Neural crest cell (in vitro differentiated cells): ENCODE measurements at places on chromosomes 6 and 20. TPM values are rescaled to one million over a fixed set of nuclear protein-coding genes. Genes with fewer than 3 reads are reported as not detected.

DNA sequence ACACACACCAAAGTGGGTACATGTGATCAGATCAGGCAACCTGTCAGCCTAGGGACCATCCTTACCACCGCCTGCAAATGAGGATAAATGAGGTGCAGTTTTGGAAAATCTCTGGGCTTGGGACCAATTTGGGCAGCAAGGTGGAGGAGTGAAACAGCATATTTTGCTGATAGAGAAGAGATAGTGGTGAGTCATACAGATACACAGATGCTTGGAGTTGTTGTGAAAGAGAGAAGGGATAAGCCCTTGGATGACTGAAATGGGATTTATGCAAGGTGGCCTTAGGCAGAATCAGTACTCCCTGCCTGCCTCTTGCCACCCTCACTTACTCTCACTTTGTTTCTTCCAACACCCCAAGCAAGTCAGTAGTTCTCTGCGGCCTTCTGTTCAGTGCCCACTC is 34.7 kb downstream of the BMP2 start:
- H3K4me3 ChIP-seq: no peak overlapping the region
- DNase-seq: no peak
- no peaks in the 10 kb centered on the region for H3K36me3 ChIP-seq
- H3K27me3 ChIP-seq: peaks cover 6% of the 10 kb centered on the region

DNA sequence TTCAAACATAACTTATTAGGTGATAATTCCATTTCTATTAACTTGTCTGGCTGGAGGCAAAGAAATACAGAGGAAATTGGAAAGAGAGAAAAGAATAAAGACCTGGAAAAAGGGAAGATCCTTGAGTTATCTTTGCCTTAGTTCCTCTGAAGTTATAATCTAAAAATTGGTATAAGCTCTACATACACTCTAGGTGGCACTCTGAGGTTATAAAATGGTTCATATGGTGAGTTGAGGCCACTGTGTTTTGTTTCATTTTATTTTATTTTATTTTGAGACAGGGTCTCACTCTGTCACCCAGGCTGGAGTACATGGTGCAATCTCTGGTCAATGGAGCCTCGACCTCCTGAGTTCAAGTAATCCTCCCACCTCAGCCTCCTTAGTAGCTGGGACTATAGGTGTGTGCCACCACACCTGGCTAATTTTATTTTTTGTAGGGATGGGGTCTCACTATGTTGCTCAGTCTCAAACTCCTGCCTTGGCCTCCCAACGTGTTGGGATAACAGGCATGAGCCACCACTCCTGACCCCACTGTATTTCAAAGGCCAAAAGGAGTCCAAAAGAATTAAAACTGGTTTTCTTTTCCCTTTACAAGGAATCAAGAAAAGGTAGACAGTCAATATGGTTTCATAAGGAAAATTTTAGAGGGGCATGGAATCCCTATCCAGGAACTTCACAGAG is 19.4 kb downstream of the GPX6 start:
- H3K27ac ChIP-seq: no peak overlapping the region
- H3K27me3 ChIP-seq: peaks cover 5% of the 10 kb centered on the region
- H3K4me1 ChIP-seq: peaks cover 22% of the 10 kb centered on the region
- no peak overlapping the region for H3K4me3 ChIP-seq
- DNase-seq: no peak

FAM217B gene
- total RNA-seq: 47.9 and 49.9 TPM in 2 replicates

- peaks cover 17% of the 10 kb centered on the region for H3K36me3 ChIP-seq
- no peak overlapping the region for H3K27ac ChIP-seq
- no peak for DNase-seq
- H3K27me3 ChIP-seq: peaks cover 3% of the 10 kb centered on the region
- H3K4me3 ChIP-seq: peak overlapping the region; percentile 99
- peaks cover 72% of the 10 kb centered on the region for H3K4me1 ChIP-seq
Measured at GRCh38 chr20:17965042-17965697, 3.4 kb downstream of the SNX5 start.

DNA sequence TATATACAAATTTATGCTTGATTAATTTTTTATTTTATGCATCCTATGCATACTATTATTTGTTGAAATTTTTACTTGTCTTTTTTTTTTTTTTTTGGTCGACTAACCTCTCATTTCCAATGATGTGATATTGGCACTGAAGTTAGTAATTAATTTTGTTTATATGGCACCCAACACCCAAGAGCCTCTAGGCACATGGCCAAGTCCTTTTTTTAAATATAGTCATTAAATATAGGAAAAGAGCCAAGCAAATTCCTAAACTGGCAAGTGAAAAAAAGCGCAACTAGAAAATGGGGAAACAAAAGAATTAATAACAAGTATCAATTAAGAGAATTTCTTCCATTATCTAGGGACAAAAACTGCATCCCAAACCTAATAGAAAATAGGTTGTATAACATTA is 85.5 kb upstream of the HS3ST5 start:
- peaks cover 4% of the 10 kb centered on the region for H3K36me3 ChIP-seq
- H3K4me1 ChIP-seq: peaks cover 23% of the 10 kb centered on the region
- no peak overlapping the region for H3K27ac ChIP-seq
- peaks cover 81% of the 10 kb centered on the region for H3K27me3 ChIP-seq

DNA sequence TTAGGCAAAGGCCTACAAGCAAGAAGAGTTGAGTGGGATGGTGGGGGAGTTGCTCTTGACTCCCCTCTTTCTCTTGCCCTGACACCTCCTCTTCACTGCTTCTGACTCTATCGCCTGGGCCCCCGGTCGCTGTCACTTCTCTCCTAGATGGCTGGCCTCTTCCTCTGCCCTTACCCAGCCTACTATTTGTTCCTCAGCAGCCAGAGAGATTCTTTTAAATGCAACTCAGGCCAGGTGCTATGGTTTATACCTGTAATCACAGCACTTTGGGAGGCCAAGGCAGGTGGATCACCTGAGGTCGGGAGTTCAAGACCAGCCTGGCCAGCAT is 4.3 kb upstream of the PDYN start:
- DNase-seq: no peak
- H3K27ac ChIP-seq: no peak overlapping the region
- no peak overlapping the region for H3K4me3 ChIP-seq

TNNC2 gene
- total RNA-seq: not detected in 2 replicates

DNA sequence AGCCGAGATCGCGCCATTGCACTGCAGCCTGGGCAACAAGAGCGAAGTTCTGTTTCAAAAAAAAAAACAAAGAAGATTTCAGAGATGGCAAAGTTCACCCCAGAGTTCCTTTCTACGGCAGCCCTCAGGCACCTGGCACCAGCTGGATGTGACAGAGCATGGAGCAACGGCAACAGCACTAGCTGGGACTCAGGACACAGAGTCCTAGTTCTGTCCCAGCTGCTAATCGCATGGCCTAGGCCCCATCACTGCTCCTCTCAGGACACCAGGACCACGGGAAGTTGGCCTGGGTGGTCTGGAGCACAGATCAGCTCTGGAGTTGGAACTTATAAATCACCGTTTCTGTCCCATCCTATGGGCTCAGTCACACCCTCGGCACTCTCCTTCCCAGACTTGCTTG is 1.1 kb downstream of the PGC start:
- no peaks in the 10 kb centered on the region for H3K36me3 ChIP-seq
- DNase-seq: no peak
- H3K27ac ChIP-seq: no peak overlapping the region
- no peak overlapping the region for H3K4me3 ChIP-seq
- H3K4me1 ChIP-seq: peaks cover 3% of the 10 kb centered on the region

TMEM244 gene
- not detected in 2 replicates for total RNA-seq

- no peak overlapping the region for H3K27ac ChIP-seq
- H3K4me1 ChIP-seq: peaks cover 21% of the 10 kb centered on the region
- DNase-seq: no peak
- H3K27me3 ChIP-seq: no peaks in the 10 kb centered on the region
- peaks cover 36% of the 10 kb centered on the region for H3K36me3 ChIP-seq
Measured at GRCh38 chr6:126042001-126042419, 55.7 kb downstream of the TRMT11 start.

- no peak overlapping the region for H3K27ac ChIP-seq
- peaks cover 35% of the 10 kb centered on the region for H3K27me3 ChIP-seq
- peaks cover 4% of the 10 kb centered on the region for H3K4me1 ChIP-seq
- H3K4me3 ChIP-seq: no peak overlapping the region
- DNase-seq: no peak
Measured at GRCh38 chr20:38812709-38813573, 7.4 kb downstream of the PPP1R16B start.

GPX5 gene
- not detected in 2 replicates for total RNA-seq

ENPP3 gene
- total RNA-seq: 0.14 and 0.20 TPM in 2 replicates

- no peak for DNase-seq
- H3K4me1 ChIP-seq: peaks cover 39% of the 10 kb centered on the region
- H3K27me3 ChIP-seq: no peaks in the 10 kb centered on the region
- H3K27ac ChIP-seq: no peak overlapping the region
- no peak overlapping the region for H3K4me3 ChIP-seq
- peaks cover 8% of the 10 kb centered on the region for H3K36me3 ChIP-seq
Measured at GRCh38 chr6:138522611-138523010, 23.3 kb upstream of the NHSL1 start.

- H3K27me3 ChIP-seq: peaks cover 7% of the 10 kb centered on the region
- H3K4me1 ChIP-seq: peaks cover 8% of the 10 kb centered on the region
- no peak overlapping the region for H3K27ac ChIP-seq
Measured at GRCh38 chr20:64116016-64116415, 8.7 kb upstream of the NPBWR2 start.

TNF gene
- total RNA-seq: not detected in 2 replicates

DNA sequence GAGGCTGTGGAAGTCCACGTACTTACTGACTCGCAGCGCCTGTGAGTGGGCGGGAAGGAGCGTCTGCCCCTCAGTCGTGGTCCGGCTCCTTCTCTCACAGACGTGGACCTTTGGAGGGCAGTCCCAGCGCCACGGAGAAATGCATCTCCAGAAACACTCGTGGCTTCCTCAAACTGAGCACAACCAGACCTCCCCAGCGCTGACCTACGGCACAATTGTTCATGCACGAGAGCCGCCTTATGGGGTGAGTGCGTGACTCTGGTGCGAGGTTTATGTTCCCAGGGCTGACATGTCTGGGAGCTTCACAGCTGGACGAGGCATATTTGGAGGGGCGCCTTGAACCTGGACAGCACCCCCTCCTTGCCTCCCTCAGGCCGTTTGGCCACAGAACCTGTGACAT is 29.7 kb downstream of the FRMD1 start:
- H3K27ac ChIP-seq: no peak overlapping the region
- H3K4me3 ChIP-seq: no peak overlapping the region
- H3K4me1 ChIP-seq: no peaks in the 10 kb centered on the region
- H3K27me3 ChIP-seq: no peaks in the 10 kb centered on the region
- no peaks in the 10 kb centered on the region for H3K36me3 ChIP-seq

GRCh38 chr20:33070111-33071053 is 9.1 kb upstream of the BPIFB4 start:
- no peaks in the 10 kb centered on the region for H3K36me3 ChIP-seq
- peaks cover 5% of the 10 kb centered on the region for H3K4me1 ChIP-seq
- DNase-seq: no peak
- H3K4me3 ChIP-seq: no peak overlapping the region
- H3K27me3 ChIP-seq: peaks cover 3% of the 10 kb centered on the region
- H3K27ac ChIP-seq: peak overlapping the region; percentile 5

SYNDIG1 gene
- total RNA-seq: 0.49 and 0.75 TPM in 2 replicates

DNA sequence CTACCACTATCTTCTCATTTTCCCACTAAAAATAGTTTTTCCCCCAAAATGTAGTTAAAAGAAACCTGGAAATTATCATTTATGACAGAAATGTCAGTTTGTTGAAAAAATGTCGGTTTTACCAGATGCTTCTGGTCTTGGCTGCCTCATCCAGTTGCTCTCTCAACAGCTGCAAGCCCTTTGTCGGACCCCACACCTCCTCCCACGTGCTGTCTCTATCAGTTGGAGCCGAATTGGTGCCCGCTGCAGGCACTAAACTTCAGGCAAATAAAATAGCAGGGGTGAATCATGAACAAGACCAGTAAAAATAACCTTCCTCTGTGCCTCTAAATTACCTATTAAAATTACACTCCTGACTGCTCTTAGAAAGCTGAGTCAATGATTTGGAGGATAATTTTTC is 129.5 kb upstream of the CEP162 start:
- H3K27ac ChIP-seq: no peak overlapping the region
- H3K27me3 ChIP-seq: peaks cover 9% of the 10 kb centered on the region
- H3K36me3 ChIP-seq: no peaks in the 10 kb centered on the region
- DNase-seq: no peak
- H3K4me1 ChIP-seq: no peaks in the 10 kb centered on the region

OR2J3 gene
- total RNA-seq: not detected in 2 replicates

ARFRP1 gene
- 41.0 and 42.1 TPM in 2 replicates for total RNA-seq

CYP39A1 gene
- total RNA-seq: 1.5 and 2.1 TPM in 2 replicates

DNA sequence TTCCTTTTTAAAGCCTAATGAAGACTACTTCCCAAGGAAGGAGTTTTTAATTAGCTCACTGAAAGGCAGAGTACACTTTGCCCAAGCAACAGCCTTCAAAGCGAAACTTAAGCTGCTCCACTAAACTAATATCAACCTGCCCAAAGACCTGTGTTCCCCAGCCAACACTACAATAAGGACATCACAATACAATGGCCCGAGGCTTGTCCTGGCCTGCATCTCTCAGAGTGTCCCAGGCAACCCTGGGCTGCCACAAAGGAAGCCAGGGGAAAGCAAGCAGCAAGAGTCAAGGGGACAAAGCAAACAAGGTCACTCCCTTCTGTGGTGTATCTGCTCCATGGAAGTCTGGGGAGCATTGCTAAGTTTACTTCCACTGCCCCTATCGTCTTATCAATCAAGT is 52.3 kb downstream of the PIGU start:
- H3K4me1 ChIP-seq: peaks cover 11% of the 10 kb centered on the region
- H3K27ac ChIP-seq: peak overlapping the region; percentile 37
- H3K36me3 ChIP-seq: peaks cover 26% of the 10 kb centered on the region
- no peak overlapping the region for H3K4me3 ChIP-seq
- no peaks in the 10 kb centered on the region for H3K27me3 ChIP-seq

DNA sequence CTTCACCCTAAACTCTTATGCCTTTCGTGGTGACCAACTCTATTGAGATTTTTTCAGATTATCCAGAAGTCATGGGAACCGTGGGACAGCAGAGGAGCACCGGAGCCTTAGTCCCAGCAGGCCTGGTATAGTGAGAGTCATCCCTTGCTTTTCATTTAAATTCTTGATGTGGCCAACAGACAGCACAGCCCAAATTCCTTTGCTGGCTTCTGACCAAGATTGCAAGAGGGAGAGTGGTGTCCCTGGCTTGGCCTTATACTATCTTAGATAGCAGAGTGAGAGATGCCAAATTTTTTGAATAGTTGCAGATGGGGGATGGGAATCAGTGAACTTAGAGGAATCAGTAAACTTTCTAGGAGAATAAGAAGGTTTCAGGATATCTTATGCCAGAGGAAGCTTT is 7.8 kb downstream of the STX11 start:
- H3K4me1 ChIP-seq: peaks cover 8% of the 10 kb centered on the region
- no peak overlapping the region for H3K4me3 ChIP-seq
- no peak for DNase-seq
- H3K27me3 ChIP-seq: peaks cover 25% of the 10 kb centered on the region
- no peaks in the 10 kb centered on the region for H3K36me3 ChIP-seq

PLN gene
- not detected in 2 replicates for total RNA-seq

- no peak for DNase-seq
- H3K27ac ChIP-seq: no peak overlapping the region
- H3K36me3 ChIP-seq: no peaks in the 10 kb centered on the region
- no peaks in the 10 kb centered on the region for H3K27me3 ChIP-seq
- H3K4me1 ChIP-seq: no peaks in the 10 kb centered on the region
Measured at GRCh38 chr6:103268335-103268734, 1591.4 kb downstream of the HACE1 start.
